ENCODE measurements at places on chromosomes 1 and 21.

DNA sequence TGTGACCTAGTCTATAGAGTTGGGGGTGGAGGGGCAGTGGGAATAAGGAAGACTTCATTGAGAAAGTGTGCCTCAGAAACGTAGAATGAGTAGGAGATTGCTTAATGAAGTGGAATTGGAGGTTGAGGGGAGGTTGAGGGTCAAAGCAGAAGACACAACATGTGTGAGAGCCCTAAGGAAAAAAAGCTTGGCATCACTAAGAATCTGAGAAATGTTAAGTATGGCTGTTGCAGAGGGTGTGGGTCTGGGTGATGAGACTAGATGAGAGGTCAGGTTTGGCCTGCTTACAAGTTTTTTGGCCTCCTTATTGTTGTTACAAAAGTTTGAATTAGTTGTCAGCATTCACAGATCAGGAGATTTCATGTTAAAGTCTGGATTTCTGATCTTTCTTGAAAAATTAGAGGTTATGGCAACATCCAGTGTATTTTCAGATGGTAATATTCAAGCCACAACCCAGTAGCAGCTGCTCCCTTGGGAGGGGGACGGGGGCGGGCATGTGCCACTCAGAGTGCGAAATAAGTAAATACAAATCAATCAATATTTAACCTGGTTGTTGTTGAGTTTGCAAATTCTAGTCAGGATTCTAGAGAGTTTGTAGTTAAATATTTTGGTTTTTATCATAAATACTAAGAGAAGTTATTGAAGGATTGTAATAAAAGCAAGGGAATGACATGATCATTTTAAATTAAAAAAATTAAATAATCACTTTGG lies 4.3 kb downstream of the MAN1A2 start:
- no peak for DNase-seq

- DNase-seq: no peak
Measured at GRCh38 chr1:108830119-108831008, 26.5 kb downstream of the AKNAD1 start.

DNA sequence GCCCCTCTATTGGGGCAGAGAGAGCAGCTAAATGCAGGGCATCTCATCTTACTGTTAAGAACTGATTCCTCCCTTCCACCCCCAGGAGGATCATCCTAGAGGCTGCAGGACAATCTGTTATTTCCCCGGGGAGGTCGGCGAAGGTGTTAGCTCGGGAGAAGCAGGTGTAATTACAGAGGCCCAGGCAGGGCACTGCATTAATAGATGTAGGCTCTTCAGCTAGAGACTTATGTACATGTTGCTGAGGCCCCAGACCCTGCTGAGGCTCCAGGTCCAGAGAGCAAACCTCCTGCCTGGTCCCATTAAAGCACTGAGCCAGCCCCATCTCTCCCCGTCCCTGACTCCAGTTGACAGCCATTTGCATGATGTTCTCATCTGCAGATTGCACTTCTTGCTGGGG lies 320.3 kb upstream of the VAMP3 start:
- no peak for DNase-seq

- no peak for DNase-seq
Measured at GRCh38 chr1:240732390-240732789, 120.4 kb upstream of the GREM2 start.

DNA sequence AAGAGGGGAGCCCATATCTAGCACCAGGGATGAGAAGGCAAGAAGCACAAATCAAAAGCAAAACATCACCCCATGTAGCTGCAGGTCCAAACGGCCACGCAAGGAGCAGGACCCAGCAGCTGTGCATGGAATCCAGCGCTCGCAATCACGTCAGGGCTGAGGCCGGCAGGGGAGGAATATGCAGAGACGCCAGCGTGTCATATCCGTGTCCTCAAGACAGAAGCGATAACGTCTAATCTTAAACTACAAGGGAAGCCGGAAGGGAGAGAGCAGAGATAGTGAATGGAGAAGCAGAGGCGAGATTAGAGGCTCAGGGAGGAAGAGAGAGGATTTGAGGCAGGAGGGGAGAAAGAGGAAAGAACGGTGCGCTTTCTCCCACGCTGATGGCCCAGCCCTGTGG lies 39.1 kb downstream of the FBXO2 start:
- no peak for DNase-seq

DNA sequence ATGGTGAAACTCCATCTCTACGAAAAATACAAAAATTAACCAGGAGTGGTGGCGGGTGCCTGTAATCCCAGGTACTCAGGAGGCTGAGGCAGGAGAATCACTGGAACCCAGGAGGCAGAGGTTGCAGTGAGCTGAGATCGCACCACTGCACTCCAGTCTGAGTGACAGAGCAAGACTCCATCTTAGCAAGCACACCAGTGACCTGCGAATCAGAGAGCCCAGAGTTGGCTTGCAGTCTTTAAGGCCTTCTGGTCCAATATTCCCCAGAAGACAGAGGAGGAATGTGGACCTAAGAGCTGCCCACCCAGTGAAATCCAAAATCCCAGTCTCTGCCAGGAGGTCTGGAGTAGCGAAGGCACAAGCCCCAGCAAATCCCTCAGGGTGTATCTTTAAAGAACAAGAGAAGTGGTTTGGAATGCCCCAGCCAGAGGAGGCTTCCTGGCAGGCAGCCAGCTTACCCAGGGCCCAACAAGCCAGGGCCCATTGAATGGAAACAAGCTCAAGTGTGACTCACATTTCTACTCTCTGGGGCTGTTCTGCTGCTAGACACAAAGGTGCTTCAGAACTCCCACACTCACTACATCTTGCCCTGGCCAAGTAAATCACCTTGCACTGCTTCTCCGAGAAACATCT lies 23.9 kb downstream of the GPR161 start:
- no peak for DNase-seq

- no peak for DNase-seq
Measured at GRCh38 chr1:158830904-158831507, at the start of gene MNDA. TSS of gene MNDA (plus strand) at chr1:158831351. CDS start at chr1:158842154, 10,803 bp downstream.

DNA sequence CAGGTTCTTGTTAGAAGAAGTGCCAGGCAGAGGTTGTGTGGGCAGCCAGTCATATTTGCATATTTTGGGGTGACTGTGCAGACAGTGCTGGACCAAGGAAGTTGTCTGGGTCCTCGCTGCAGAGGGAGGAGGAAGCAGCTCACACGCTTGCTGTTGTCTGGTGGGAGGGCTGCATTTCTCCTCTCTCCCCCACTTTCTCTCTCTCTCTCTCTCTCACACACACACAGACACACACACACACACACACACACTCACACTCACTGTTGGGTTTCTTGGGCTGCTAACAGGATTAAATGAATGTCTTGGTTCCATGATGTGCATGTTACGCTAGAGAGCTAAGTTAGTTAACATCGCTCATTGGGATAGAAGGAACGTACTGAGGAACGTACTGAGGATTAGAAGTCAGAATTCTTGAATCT lies 72.9 kb downstream of the AGPAT3 start:
- DNase-seq: no peak

DNA sequence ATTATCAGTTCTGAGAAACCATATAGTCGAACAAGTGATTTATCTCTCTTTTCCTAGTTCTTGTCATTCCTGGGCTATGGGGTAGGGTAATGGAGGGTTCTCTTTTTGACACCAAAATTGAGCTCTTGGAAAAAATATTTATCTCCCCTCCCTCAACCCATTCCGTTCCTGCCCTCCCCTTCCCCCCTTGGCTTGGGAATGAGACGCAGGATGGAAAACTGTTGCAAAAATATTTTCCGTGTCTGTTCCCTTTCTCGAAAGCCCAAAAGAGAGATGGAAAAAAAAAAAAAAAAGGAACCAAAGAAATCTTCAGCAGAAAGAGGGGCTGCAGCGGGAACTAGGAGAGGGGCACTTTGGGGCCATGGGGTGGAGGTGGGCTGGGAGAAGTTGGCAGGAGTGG lies 766 bp downstream of the ATP2B4 start:
- no peak for DNase-seq

Measured in stimulated activated CD8-positive, alpha-beta memory T cell treated with anti-CD3 and anti-CD28 coated beads, Interleukin-15, amount 100 ng/mL, for 24 hours (primary cell).